ENCODE measurements at places on chromosomes 5 and 9. TPM values are rescaled to one million over a fixed set of nuclear protein-coding genes. Genes with fewer than 3 reads are reported as not detected.

DNA sequence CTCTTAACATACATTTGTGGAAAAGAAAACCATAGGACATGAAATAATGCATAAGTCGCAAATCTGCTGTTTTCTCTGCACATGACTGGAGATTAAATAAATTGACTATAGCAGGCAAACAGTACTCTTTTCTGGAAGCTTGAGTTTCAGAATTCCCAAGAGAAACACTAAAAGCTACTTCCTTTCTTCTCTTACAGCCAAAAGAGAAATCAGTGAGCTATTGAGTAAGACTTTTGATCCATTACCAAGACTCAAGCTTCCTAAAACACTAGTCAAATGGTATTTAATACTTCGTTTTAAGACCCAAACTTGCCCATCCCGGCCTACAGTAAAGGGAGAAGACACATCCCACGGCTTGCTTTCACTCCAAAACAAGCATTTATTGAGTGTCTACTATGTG is 335.8 kb upstream of the PUM3 start:
- H3K36me3 ChIP-seq = no peaks in the 10 kb centered on the region
- H3K27me3 ChIP-seq = peaks cover 57% of the 10 kb centered on the region
- no peak for DNase-seq
- H3K4me1 ChIP-seq = no peaks in the 10 kb centered on the region

DNA sequence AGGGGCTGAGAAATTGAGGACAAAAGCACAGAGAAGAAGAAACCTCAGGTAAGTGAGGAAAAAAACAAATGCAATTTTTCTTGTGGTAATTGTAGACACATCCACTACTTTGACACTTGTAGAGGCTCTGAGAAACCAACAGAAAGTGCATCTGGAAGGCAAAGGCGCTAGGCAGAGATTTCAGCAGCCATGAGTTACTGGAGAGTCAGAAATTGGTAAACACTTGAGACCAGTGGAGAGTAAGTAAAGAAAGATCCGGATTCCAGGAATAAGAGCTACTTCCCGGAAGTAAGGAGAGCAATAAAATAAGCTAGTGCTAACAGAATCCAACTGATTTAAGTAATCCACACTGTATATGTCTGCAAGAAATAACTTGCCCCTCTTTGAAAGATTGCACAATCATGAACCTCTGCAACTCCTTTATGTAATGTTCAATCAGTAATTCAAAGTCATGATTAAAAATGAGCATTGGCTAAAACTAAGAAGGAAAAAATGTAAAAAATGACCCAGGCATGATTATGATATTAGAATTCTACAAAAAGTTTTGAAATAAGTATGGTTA is 382.1 kb downstream of the CDH18 start:
- no peaks in the 10 kb centered on the region for H3K27me3 ChIP-seq
- no peak overlapping the region for H3K4me3 ChIP-seq
- no peak overlapping the region for H3K27ac ChIP-seq
- DNase-seq = no peak
- H3K36me3 ChIP-seq = no peaks in the 10 kb centered on the region

GRCh38 chr5:143601917-143602333 is 198.4 kb upstream of the NR3C1 start:
- H3K4me3 ChIP-seq = peak overlapping the region; percentile 30
- H3K27me3 ChIP-seq = no peaks in the 10 kb centered on the region
- DNase-seq = no peak
- peak overlapping the region; percentile 50 for H3K27ac ChIP-seq

DNA sequence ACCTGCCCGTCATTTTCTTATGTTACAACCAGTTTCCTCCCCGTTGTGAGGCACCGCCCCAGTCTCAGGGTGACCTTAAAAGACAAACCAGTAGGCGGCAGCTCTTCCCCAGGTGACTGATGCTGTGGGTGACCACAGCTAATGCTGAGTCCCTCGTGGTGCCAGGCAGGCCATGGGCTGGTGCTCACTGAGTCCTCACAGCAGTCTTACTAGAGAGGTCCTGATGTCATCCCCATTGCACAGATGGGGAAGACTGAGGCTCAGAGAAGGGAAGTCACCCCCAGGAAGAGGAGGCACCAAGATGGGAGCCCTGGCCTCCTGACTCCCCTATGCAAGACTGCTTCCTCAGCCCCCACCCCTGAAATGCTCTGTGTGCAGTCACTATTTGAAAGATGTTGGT is 978 bp downstream of the CFAP157 start:
- DNase-seq = no peak
- no peaks in the 10 kb centered on the region for H3K27me3 ChIP-seq

DNA sequence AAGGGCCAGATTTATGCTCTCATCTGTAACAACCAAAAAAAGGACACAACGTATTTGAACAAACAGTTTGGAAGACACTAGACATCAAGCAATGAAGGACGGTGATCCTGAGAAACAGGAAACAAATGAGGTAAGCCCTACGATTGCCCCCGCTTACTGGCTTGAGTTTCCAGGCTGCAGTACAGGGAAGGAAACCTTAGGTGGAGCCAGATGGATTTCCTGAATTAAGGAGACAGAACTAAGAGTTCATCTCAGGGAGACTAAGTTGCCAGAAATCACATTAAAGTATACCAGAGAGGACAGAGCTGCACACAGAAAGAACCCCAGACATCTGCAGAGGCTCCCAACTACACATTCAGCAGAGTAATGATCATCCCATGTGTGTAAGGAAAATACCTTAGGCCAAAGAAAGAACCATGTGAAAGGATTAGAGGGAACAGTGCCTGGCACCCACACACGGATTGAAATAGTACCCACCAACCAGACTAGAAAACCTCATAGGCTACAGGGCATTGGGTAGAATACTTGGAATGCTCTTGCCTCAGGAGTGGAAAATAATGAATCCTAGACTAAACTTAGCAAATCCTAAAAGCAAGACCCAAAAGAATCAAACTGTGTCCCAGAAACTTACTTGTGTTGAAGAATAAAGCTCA is 99.3 kb upstream of the NIPBL start:
- H3K4me1 ChIP-seq = no peaks in the 10 kb centered on the region
- no peak overlapping the region for H3K4me3 ChIP-seq
- H3K27ac ChIP-seq = no peak overlapping the region
- H3K27me3 ChIP-seq = peaks cover 12% of the 10 kb centered on the region
- H3K36me3 ChIP-seq = no peaks in the 10 kb centered on the region

- no peak overlapping the region for H3K27ac ChIP-seq
- no peaks in the 10 kb centered on the region for H3K27me3 ChIP-seq
Observed at GRCh38 chr5:6976971-6977370, 263.7 kb downstream of the TENT4A start.

DNA sequence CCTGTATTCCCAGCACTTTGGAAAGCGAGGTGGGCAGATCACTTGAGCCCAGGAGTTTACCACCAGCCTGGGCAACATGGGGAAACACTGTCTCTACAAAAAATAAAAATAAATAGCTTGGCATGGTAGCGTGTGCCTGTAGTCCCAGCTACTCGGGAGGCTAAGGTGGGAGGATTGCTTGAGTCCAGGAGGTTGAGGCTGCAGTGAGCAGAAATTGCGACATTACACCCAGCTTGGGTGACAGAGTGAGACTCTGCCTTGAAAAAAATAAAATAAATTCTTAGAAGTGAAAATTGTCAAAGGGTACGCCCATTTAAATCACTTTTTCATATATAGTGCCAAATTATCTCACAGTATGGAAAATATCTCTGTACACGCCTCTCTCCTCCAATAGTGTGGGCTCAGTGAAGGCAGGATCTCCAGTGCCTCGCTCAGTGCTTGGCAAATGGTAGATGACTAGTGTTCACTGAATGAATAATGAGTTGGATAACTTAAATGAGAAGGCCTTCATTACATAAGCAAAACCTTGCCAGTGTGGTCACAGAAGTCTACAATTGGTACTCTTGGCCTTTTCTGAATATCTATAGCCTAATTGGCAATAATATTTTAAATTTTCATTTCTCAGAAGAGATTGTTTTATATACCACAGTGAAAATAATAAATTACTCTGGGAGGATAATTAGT is 9.4 kb upstream of the CCL28 start:
- H3K4me1 ChIP-seq = no peaks in the 10 kb centered on the region
- peaks cover 15% of the 10 kb centered on the region for H3K27me3 ChIP-seq
- H3K4me3 ChIP-seq = no peak overlapping the region
- no peak overlapping the region for H3K27ac ChIP-seq
- no peaks in the 10 kb centered on the region for H3K36me3 ChIP-seq
- no peak for DNase-seq

GRCh38 chr9:124347206-124347967 is 67.9 kb downstream of the PSMB7 start:
- no peaks in the 10 kb centered on the region for H3K4me1 ChIP-seq
- H3K36me3 ChIP-seq = no peaks in the 10 kb centered on the region
- H3K27ac ChIP-seq = no peak overlapping the region
- peak; percentile 44 for DNase-seq

DNA sequence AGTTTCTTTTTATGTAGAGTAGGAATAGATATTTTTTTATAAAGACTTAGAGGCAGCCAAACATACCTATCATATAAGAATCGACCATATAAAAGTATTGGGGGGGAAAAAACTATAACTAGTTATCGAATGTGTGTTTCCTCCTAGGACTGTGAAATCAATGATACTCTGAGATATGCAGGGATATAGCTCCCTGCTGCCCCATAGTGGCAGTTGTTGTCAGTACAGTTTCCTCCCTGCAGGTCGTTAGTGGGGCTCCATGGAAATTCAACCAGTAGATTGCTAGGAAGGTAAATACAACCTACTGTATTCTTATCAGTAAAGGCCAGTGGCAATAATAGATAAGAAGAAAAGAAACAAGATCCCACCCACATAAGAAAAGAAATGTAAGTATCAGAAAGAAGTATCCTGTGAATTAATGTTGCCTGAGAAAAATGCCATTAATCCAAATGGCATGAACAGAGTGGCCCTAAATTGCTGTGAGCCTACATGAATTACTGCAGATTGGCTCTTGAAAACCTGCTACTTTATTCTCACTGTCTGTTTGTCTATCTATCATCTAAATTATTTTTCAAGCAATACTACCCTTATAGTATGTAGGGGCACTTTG is 136.9 kb upstream of the FBN2 start:
- no peak overlapping the region for H3K4me3 ChIP-seq
- H3K36me3 ChIP-seq = no peaks in the 10 kb centered on the region
- no peak overlapping the region for H3K27ac ChIP-seq
- H3K4me1 ChIP-seq = no peaks in the 10 kb centered on the region

DNA sequence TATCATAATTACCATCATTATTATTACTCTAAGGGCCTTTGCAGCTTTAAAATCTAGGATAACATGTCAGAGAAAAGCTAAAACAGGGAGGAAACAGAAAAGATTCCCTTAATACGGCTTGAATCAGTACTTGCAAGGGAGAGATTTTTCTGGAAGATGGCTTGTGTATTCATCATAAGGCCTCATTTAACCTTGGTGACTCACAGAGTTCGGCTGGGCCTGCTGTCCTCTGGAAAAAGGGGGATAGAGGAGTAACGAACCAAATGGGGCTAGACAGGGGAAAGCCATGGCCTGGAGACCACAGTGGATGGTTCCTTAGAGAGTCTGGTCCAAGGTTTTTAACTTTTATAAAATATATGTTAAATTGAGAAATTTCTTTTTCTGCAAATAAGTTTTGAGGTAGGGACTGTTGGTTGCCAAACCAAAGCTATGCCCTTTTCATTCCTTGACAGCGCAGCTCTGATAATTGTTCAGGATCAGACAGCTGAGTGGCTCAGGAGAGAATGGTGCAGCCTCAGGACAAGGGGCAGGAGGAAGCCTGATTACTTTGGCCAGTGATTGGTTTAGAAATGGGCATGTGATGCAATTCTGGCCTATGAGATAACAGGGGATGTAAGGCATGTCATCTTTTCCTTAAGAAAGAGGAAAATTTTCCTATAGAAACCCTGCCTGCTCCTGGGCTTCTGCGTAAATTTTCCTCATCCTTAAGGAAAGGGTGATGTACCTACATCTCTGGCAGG is 25.6 kb upstream of the GSN start:
- no peak overlapping the region for H3K4me3 ChIP-seq
- no peaks in the 10 kb centered on the region for H3K4me1 ChIP-seq
- peaks cover 11% of the 10 kb centered on the region for H3K36me3 ChIP-seq
- DNase-seq = no peak
- H3K27me3 ChIP-seq = no peaks in the 10 kb centered on the region
- no peak overlapping the region for H3K27ac ChIP-seq

DNA sequence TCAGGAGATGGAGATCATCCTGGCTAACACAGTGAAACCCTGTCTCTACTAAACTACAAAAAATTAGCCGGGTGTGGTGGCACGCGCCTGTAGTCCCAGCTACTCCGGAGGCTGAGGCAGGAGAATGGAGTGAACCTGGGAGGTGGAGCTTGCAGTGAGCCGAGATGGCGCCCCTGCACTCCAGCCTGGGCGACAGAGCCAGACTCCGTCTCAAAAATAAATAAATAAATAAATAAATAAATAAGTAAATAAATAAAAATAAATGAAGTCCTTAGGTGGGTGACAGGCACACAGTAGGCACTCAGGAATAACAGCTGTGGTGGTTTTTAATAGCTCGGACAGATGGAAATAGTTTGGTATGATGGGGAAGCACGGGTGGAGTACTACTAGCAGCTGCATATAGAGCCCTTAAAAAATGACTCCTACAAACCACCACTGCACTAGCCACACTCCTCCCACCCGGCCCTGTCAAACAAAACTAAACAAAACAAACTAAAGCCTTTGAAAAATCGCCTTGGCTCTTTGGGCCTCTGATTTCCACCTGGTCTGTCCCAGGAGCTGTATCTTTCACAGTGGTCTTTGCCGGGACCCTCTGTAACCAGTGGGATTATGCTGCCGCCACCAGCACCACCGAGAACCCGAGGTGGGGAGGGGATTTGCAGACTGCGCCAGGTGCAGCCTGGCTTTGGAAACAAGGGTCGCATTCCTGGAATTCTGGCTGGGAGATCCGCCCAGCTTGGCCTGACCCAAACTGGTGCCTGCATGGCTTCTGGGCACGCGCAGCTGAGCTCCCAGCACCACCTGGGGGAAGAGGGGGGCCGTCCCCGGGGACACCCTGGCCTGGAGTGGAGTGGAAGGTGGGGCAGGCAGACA is 5.1 kb upstream of the WDR5 start:
- no peaks in the 10 kb centered on the region for H3K4me1 ChIP-seq
- no peak overlapping the region for H3K27ac ChIP-seq
- no peaks in the 10 kb centered on the region for H3K27me3 ChIP-seq
- no peaks in the 10 kb centered on the region for H3K36me3 ChIP-seq

DNA sequence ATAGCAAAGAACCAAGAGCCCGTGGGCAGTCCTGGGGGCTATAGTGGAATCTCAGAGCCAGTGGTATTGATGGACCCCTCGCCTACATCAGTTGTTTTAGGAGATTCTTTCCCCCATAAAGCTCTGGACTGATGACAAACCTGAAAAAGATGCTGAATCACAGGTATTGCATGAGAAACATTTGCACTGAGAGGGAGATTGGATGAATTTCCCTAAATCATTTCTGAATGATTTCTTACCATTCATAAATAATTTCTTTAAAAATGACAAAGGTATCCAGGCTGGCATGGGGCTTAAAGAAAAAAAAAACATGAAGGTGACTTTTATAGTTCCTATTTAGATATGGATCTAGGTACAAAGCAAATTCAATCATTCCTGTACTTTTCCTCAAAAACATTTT is 54.0 kb upstream of the SLIT3 start:
- no peaks in the 10 kb centered on the region for H3K4me1 ChIP-seq
- no peaks in the 10 kb centered on the region for H3K36me3 ChIP-seq
- DNase-seq = no peak
- no peak overlapping the region for H3K4me3 ChIP-seq

FOXD4L5 gene
- total RNA-seq = 0.21 TPM

ARL14EPL gene
- not detected for total RNA-seq

CCL27 gene
- not detected for total RNA-seq

IRX2 gene
- not detected for total RNA-seq

TMC1 gene
- total RNA-seq = not detected

OGN gene
- total RNA-seq = not detected

GARIN3 gene
- not detected for total RNA-seq

FRRS1L gene
- not detected for total RNA-seq

GPR151 gene
- total RNA-seq = not detected

SHC3 gene
- not detected for total RNA-seq

DTWD2 gene
- total RNA-seq = 3.3 TPM

Data from natural killer cell treated with Interleukin-12 subunit alpha and Interleukin-12 subunit beta and Interleukin-15 and Interleukin-18, amount 100 ng/mL, for 72 hours (primary cell).